Activated CD4-positive, alpha-beta T cell treated with anti-CD3 and anti-CD28 coated beads for 4 hours (primary cell): ENCODE measurements at places on chromosomes 7 and 10.

- no peak for DNase-seq
Measured at GRCh38 chr10:46233181-46233580, 53.6 kb upstream of the ANTXRL start.

DNA sequence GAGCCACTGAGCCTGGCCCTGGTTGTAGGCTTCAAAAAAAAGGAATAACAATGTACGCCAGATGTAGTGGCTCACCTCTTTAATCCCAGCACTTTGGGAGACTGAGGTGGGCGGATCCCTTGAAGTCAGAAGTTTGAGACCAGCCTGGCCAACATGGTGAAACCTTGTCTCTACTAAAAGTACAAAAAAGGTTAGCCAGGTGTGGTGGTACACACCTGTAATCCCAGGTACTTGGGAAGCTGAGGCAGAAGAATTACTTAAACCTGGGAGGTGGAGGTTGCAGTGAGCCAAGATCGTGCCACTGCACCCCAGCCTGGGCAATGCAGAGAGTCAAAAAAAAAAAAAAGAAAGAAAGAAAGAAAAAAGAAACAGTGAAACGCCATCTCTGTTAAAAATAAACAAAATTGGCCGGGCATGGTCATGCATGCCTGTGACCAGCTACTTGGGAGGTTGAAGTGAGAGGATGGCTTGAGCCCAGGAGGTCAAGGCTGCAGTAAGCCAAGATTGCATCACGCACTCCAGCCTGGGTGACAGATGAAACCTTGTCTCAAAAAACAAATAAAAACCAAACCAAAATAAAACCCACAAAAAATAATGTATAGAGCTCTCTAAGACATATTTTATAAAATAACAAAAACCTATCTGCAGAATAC, 4.7 kb upstream of the KLHDC10 start:
- DNase-seq: no peak

- no peak for DNase-seq
Measured at GRCh38 chr10:106795619-106796018, 368.9 kb downstream of the SORCS1 start.

DNA sequence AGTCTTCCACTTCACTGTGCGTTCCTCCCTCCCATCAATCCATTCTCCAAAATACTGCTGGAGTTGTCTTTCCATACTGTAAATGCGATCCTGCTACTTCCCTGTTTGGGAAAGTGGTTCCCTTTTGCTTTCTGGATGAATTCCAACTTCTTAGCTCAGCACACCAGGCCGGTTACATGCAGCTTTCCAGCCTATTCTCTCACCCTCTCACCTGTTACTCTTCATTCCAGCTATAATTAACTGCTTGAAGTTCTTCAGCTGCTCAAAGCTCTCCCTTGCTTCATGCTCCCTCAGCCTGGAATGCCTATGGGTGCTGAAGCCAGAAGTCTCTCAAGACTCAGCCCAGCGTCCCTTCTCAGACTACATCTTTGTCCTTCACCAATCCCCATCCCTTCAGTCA, 6.0 kb upstream of the ZNRF2 start:
- no peak for DNase-seq

GRCh38 chr7:99379043-99379577, 4.6 kb downstream of the ARPC1B start:
- peak; percentile 49 for DNase-seq

- no peak for DNase-seq
Measured at GRCh38 chr7:80087051-80087770, 47.4 kb upstream of the GNAI1 start.

DNA sequence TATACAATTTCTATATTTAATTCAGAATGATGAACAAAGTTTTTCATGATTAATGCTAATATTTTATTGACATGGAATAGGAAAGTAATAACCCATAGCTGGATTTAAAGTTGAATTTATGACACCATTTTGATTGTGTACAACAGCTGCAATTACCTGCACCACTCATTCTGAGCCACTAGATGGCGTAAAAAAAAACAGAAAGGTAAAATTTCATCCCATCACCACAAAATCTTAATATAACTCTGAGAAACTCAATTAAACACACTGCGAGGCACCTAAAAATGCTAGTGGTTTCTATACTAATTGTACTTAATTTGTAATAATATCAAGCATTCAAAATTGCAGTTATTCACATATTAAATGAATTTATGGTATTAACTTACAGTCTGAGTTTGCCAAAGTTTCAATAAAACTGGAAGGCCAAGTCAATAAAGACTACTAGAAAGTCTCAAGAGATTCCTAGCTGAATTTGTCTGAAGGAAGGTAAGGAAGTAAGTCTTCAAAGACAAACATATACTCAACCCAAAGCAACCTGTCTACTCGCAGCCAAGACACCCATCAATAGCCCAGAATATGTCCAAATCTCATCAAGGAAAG, 182.5 kb downstream of the SKAP2 start:
- no peak for DNase-seq

DNA sequence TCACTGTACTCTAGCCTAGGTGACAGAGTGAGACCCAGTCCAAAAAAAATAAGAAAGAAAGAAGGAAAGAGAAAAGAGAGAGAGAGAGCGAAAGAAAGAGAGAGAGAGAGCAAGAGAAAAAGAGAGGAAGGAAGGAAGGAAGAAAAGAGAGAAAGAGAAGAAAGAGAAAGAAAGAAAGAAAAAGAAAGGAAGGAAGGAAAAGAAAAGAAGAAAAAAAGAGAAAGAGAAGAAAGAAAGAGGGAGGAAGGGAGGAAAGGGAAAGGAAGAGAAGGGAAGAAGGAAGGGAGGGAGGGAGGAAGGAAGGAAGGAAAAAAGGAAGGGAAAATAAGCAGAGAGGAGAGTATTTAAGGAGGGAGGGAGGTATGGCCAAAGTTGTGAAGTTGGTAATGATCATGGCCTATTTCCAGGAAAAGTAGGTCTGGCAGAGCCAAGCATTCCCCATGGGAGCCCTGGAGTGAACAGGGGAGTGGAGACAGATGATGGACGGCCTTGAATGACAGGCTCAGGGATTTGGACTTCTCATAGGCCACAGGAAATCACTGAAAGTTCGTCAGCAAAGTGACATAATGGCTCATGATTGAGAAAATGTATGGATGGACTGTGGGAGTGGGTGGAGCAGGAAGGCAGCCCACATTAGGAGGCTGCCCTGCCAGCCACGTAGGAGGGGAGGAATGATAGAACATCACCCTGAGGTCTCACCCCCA, 44.8 kb upstream of the CUX1 start:
- no peak for DNase-seq

DNA sequence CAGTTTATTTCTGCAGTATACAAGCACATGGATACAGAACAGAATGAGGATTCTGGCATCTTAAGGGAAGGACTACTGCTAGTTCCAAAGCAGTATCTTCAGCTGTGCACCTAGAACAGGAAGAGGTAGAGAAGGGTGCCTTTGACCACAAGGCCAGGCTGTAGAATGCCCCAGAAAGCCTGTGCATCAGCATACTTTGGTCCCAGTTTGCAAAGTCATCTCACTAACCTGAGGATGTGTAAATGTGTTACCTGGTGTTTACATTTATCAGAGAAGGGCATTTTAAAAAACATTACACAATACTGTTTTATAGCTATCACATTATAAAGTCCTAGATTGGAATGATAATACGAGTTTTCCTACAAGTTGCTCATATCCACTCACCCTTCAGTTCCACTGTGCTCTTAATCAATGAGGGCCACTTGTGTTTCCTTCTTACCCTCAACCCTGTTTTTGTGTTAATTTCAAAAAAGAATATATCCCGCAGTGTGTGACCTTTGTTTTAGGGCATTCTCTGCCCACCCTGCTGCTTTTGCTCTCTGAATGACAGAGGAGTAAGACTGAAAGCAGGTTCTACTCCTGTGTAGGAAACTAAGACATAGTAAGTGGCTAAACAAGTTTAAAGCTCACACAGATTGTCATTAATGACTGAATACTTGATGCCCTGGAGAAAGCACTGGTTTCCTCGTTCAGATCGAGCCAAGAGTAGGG, 3.4 kb downstream of the SLC35G1 start:
- DNase-seq: no peak

GRCh38 chr10:128898133-128898915, 568.7 kb upstream of the MGMT start:
- no peak for DNase-seq

GRCh38 chr7:1431634-1432380, 27.5 kb downstream of the MICALL2 start:
- no peak for DNase-seq

DNA sequence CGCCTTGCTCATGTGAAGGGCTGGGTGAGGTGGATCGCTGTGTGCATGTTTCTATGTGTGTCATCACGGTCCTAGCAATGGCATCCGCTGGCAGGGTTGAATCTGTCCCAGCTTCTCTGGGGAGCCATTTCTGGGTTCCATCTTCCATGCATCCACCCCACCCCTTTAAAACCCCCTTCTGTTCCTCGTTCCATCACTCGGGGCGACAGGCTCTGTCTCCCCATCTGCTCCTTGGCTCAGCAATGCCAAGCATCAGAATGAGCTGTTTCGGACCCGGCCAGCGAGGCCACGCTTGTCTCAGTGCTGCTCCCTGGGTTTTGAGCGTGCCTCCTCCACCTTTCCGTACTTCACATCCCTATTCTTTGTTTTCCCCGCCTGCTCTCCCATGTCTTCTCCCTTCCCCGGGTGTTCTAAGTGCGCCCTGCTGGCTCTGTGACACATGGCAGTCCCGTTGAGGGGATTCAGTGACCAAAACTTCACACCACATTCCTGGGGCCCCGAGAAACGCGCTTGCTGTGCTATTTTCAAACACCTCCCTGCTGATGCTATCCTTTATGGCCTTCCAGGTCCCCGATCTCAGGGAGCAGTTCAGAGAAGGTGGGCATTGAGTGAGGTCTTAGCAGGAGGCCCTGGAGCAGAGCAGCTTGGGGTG, 554.1 kb upstream of the FOXK1 start:
- DNase-seq: no peak

DNA sequence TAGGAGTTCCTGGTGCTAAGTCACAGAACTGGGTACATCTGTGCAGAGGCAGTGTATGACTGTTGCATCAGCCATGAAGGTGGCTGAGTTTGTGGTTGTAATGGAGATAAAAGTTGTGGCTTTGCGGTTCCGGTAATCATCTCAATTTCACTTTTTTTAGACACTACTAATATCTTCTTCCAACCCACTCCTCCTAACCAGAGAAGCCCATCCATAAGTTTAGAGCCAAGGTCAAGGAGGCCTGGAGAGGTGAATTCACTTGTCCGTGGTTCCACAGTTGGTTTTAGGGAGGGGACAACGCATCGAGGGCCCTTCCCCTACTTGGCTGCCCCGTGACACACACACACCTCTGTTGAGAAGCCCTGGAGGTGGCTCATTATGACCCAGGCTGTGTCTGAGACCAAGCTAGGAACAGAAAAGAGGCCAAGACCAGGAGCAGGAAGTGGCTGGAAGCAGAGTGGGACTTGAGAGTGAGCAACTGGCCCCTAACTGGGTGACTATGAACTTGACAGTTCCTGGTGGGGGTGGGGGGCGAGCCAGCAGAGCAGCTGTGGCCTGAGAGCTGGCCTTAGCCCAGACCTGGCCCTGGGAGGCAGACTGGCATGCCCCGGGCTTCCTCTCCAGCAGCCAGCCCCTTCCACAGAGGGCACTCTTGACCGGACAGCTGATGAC, 66.8 kb upstream of the COL13A1 start:
- DNase-seq: no peak

- DNase-seq: peak; percentile 67
Measured at GRCh38 chr10:119416855-119417254, 125.7 kb downstream of the RGS10 start.

GRCh38 chr7:24979470-24979862, 512 bp downstream of the OSBPL3 start:
- DNase-seq: peak; percentile 79

- DNase-seq: no peak
Measured at GRCh38 chr7:137147338-137147720, 196.2 kb downstream of the PTN start.

GRCh38 chr7:22723181-22723601, 3.8 kb upstream of the IL6 start:
- DNase-seq: no peak

GRCh38 chr10:24571870-24572450, 151.7 kb downstream of the ARHGAP21 start:
- no peak for DNase-seq

GRCh38 chr10:92080244-92080643, 156.7 kb downstream of the BTAF1 start:
- no peak for DNase-seq

GRCh38 chr7:157972914-157973313, 614.7 kb downstream of the PTPRN2 start:
- DNase-seq: no peak

GRCh38 chr10:9294865-9295264, 1240.4 kb downstream of the GATA3 start:
- DNase-seq: no peak

- DNase-seq: no peak
Measured at GRCh38 chr7:117012696-117013095, 59.4 kb downstream of the ST7 start.

GRCh38 chr7:83876593-83876992, 227.7 kb upstream of the SEMA3E start:
- no peak for DNase-seq

- peak; percentile 63 for DNase-seq
Measured at GRCh38 chr10:3887885-3888476, 103.0 kb upstream of the KLF6 start.

DNA sequence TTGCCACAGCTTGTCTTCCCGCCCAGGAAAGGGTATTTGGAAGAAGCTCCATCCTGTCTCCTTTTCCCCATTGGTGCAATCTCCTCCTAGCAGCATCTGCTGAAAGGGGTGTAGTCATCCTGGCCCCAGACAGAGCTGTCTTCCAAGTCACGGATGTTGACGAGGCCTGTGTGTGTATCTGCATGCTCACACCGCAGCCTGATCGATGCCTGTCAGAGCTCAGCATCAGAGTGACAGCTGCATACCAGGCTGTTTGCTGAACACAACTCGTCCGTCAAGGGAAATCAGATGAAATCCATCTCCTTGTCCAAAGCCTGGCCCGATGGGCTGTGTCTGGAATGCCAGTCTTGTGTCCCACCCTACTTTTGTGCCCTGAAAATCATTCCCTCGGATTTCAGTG, 21.2 kb upstream of the LRRC4 start:
- DNase-seq: no peak

GRCh38 chr7:41037691-41038090, 665.2 kb downstream of the INHBA start:
- DNase-seq: no peak
